ENCODE measurements at places on chromosomes 16 and 17.

- DNase-seq, result no peak
- H3K4me1 ChIP-seq, result no peaks in the 10 kb centered on the region
- H3K27ac ChIP-seq, result no peak overlapping the region
- H3K27me3 ChIP-seq, result no peaks in the 10 kb centered on the region
Measured at GRCh38 chr17:81200695-81201580, 21.8 kb downstream of the CEP131 start.

DNA sequence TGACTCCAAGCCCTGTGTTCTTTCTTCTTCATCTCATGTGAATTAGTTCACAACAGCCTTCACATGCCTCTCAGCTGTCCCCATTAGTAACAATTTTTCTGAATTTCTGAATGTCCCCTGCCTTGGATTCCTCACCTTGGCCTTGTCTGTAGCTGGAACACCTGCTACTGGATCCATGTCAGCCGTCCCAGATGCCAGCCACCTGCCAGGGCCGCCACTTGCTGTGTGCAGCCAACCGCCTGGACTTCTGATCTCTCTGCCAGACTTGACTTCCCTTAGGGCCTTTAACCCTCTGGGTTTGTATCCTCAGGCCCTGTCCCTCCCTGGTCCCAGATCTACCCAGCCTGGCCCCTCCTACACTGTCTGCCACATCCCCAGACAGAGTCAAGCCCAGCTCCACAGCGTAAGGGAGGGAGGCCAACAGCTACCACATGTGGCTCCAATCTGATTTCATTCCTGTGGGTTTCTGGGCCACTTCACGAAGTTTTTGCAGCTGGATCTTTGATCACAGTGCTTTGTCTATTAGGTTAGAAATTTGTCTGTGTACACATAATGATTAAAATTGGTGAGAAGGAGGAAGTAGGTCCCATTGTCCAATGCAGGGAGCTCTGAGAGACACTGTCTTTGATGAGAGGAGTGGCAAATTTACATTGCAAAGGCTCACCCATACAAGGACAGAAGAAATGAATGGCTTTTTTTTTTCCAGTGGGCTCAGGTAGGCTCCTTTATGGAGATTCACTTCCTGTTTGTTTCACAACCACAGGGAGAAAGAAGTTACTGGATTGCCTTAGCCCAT, 15.3 kb downstream of the MPP2 start:
- DNase-seq, result no peak
- peaks cover 2% of the 10 kb centered on the region for H3K27me3 ChIP-seq
- H3K4me1 ChIP-seq, result no peaks in the 10 kb centered on the region
- H3K27ac ChIP-seq, result no peak overlapping the region
- H3K36me3 ChIP-seq, result no peaks in the 10 kb centered on the region

- H3K4me3 ChIP-seq, result no peak overlapping the region
- DNase-seq, result no peak
- H3K4me1 ChIP-seq, result no peaks in the 10 kb centered on the region
- H3K36me3 ChIP-seq, result no peaks in the 10 kb centered on the region
Measured at GRCh38 chr16:69017036-69017783, 88.2 kb upstream of the HAS3 start.

DNA sequence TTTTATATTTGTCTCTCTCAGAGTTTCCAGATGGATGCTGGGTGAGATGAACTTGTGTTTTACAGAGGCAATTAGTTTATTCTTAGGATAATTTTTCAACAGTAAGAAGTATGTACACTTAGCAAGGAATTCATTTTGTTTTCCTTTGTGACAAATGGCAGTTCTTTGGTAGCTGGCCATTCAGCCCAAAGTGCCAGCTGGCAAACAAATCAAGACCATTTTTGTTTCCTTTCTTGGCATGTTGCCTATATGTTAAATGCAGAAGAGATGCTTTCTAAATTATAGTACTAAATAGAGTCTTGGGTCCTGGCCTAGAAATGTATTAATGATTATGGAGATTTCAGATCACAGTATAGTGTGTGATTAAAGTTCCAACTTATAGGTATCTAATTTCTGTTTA, 337.1 kb downstream of the CNTNAP4 start:
- DNase-seq, result no peak
- no peaks in the 10 kb centered on the region for H3K27me3 ChIP-seq
- H3K4me3 ChIP-seq, result no peak overlapping the region

GRCh38 chr17:80924807-80925610, 66.6 kb upstream of the CHMP6 start:
- no peaks in the 10 kb centered on the region for H3K27me3 ChIP-seq
- no peak overlapping the region for H3K27ac ChIP-seq

DNA sequence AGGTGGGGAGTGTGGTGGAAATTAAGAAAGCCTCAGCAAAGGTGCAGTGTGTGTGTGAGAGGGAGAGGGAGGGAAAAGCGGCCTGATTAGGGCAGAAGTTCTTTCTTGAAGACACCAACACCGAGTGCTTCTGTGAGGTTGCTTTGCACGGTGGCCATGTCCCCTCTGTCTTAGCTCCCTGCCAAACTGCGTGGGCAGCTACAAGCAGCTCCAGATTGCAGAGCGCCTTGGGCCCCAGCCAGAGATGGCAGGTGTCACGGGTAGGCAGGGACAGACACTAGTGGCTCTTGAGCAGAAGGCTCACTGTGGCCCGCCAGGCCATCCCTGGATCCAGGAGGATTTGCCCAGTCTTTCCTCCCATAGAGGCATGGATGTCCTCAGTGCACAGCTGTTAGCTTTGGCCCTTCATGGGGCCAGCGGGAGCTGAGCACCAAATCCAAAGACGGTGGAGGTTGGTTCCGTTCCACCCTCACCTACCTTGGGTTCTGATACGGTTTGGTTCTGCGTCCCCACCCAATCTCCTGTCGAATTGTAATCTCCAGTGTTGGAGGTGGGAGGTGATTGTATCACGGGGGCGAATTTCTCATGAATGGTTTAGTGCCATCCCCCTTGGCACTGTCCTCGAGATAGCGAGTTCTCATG, 21.4 kb downstream of the KIAA0513 start:
- H3K27me3 ChIP-seq, result no peaks in the 10 kb centered on the region
- no peaks in the 10 kb centered on the region for H3K4me1 ChIP-seq
- no peaks in the 10 kb centered on the region for H3K36me3 ChIP-seq
- DNase-seq, result no peak
- no peak overlapping the region for H3K4me3 ChIP-seq

DNA sequence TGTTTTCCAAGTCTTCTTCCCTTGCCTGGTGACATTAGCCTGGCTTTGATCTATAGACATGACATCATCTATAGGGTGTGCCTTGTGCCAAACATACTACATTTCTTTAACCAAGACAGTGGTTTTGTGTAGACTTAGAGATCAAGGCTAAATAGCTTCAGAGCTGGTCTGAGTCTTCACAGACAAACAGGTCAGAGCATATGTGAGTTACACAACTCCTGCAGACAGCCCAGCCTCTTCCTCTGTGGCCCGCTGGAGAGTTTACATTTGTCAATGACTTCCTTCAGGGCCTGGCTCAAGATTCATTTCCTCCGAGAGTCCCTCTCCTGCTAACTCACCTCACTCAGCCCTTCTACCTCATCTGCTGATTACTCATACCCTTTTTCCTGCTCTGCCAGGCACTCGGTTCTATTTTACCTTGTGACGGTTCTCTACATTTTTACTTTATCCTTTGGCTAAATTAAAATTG, 73.1 kb upstream of the TANC2 start:
- 0 out of 2 replicates have a peak, but pooled peaks cover 2% of the 10 kb centered on the region for H3K27me3 ChIP-seq
- H3K36me3 ChIP-seq, result no peaks in the 10 kb centered on the region
- H3K4me1 ChIP-seq, result no peaks in the 10 kb centered on the region
- H3K27ac ChIP-seq, result no peak overlapping the region
- no peak overlapping the region for H3K4me3 ChIP-seq
- DNase-seq, result no peak

GRCh38 chr16:4317532-4318450, 1.9 kb downstream of the GLIS2 start:
- H3K4me3 ChIP-seq, result no peak overlapping the region
- peaks cover 11% of the 10 kb centered on the region for H3K4me1 ChIP-seq
- H3K27ac ChIP-seq, result no peak overlapping the region
- no peak for DNase-seq
- no peaks in the 10 kb centered on the region for H3K36me3 ChIP-seq

DNA sequence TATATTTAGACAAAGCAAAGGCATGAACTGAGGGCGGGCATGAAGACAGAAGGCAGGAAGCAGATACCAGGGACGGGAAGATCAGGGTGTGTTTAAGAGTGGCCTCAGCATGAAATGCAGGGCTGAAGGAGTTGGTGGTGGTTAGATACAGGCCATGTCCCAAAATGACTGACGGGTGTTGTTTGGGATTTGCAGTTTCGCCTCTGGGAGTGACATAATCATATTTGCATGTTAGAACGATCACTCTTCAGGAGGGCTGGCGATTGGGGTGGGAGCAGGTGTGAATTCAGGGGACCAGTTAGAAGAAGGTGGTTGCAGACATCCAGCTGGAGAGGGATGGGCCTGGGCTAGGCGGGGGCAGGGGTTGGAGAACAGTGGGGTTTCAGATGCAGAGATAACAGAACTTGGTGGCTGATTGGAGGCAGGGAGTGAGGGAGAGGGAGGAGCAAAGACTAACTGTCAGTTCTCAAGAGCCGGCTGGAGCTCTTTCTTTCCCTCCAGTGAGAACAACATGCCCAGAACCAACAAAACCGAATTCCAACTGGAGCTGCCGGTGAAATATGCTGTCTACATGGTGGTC, 27.2 kb upstream of the ITGAX start:
- H3K4me3 ChIP-seq, result no peak overlapping the region
- H3K4me1 ChIP-seq, result peaks cover 3% of the 10 kb centered on the region
- no peaks in the 10 kb centered on the region for H3K27me3 ChIP-seq
- no peaks in the 10 kb centered on the region for H3K36me3 ChIP-seq

- H3K4me1 ChIP-seq, result no peaks in the 10 kb centered on the region
- no peaks in the 10 kb centered on the region for H3K36me3 ChIP-seq
Measured at GRCh38 chr17:43779145-43780125, 658 bp upstream of the DUSP3 start.

- no peak overlapping the region for H3K27ac ChIP-seq
- no peaks in the 10 kb centered on the region for H3K36me3 ChIP-seq
- no peak overlapping the region for H3K4me3 ChIP-seq
- H3K4me1 ChIP-seq, result no peaks in the 10 kb centered on the region
Measured at GRCh38 chr16:74053312-74053711, 243.3 kb upstream of the PSMD7 start.

DNA sequence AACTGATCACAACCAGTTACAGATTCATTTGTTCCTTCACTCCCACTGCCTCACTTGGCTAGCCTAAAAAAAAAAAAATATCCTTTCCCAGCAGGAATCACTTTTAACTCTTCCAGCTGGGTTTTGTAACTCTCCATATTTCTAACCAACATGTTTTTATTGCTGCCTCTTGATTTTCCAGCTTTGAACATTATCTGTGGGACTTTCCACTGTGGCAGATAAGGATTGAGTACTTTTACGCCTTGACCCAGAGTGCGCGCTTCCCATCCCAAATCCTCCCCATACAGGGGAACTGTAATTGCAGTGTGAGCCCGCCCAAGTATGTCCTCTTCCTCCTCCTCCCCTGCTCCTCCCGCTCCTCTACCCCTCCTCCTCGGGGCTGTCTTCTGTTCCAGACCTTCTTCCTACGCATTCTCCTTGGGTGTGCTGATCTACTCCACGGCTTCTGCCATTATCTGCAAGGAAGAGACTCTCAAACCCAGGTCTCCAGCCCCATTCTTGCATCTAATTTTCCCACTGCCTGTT, 43.4 kb downstream of the CYB5D2 start:
- DNase-seq, result no peak
- H3K4me3 ChIP-seq, result no peak overlapping the region
- no peak overlapping the region for H3K27ac ChIP-seq
- peaks cover 22% of the 10 kb centered on the region for H3K36me3 ChIP-seq
- no peaks in the 10 kb centered on the region for H3K27me3 ChIP-seq
